ENCODE measurements at places on chromosomes 7 and 10.

DNA sequence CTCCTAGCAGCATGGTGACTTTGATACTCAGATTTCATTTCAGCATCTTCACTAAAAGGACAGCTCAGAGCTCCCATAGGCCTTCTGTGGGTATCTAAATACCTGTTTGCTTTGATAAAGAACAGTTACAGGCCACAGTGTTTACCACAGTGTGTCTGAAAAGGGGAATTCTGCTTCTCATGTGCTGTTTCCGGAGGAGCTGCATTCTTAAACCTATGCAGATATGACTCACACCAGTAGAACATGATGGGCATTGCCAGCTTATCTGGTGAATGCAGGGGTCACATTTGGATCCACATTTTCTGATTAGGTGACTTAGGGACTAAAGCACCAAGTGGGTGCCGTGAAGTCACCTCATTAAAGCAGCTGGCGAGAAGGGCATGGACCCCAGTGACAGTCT, 52.6 kb downstream of the TRRAP start:
- DNase-seq, result no peak

- DNase-seq, result no peak
Observed at GRCh38 chr7:32559480-32559879, 64.2 kb downstream of the AVL9 start.

GRCh38 chr7:15832996-15833395, 146.5 kb upstream of the MEOX2 start:
- no peak for DNase-seq

GRCh38 chr7:147089051-147089461, 972.5 kb downstream of the CNTNAP2 start:
- DNase-seq, result no peak
